ENCODE measurements at places on chromosomes 7 and 10.

DNA sequence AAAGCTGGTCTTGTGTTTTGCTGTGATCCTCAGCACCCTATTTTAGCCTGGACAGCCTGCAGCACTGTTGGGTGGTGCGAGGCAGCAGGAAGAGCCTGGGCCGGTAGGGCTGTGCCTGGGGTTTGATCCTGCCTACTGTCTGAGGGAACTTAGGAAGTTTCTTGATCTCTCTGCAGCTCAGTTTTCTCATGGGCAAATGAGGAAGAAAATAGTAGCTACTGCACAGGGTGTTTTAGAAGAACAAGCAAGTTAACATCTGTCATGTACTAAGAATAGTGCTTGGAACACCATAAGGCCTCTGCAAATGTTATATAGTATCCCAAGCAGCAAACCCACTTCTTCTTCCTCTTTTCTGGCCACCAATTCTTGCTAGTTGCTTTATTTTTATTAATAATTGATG lies 12.0 kb upstream of the AGR2 start:
- no peak for DNase-seq

DNA sequence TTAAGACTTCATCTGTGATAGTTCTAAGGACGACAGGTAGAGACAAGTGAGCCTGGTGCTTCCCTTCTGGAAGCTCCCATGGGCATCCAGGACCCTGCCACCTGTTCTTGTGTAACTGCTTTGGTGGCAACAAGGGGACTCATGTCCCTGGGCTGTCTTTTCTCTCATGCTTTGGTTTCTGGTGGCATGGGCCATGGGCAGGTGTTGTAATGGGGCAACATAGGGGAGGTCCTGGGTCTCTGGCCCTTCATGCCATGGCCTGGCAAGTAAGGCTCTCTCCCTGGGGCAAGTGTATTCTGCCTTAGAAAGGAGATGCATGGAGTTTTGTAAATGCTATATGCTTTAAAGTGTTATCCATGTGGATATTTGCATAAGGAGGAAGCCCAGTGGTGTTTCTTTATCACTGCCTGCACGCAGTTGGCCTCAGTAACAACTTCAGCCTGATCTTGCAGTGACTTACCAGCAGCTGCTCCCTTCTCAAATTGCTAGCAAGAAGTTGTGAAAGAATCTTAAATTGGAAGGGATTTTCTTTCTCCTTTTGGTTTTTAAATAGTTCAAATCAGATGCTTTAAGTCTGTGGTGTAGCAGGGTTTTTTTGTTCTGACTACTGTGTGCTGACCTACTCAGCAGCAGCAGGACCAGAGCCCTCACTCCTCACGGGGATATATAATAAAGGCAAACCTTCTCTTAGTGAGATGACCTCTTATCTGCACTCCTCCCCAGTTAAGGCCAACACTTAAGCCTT lies 39.9 kb downstream of the OGDH start:
- no peak for DNase-seq

- DNase-seq: no peak
Measured at GRCh38 chr7:50085344-50085743, 7.7 kb downstream of the ZPBP start.

DNA sequence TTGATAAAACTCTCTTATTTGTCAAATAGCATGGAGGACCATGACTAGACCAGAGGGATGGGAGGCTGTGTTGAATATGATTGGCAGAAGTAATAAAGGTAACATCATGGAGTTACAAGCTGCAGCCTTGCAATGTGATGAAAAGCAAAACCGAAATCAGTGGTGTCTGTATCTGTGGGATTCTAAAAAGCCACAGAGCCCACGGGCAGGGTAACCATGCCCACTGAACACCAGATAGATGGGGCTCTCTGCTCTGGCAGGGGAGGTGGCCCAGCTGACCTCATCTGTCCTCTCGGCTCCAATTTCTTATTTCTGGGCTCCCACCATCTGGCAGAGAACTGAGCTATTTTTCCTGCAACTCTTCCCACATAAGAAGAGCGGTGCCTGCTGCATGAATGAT lies 1072.2 kb downstream of the GATA3 start:
- no peak for DNase-seq

GRCh38 chr10:60362461-60362860 lies 27.2 kb downstream of the ANK3 start:
- no peak for DNase-seq

DNA sequence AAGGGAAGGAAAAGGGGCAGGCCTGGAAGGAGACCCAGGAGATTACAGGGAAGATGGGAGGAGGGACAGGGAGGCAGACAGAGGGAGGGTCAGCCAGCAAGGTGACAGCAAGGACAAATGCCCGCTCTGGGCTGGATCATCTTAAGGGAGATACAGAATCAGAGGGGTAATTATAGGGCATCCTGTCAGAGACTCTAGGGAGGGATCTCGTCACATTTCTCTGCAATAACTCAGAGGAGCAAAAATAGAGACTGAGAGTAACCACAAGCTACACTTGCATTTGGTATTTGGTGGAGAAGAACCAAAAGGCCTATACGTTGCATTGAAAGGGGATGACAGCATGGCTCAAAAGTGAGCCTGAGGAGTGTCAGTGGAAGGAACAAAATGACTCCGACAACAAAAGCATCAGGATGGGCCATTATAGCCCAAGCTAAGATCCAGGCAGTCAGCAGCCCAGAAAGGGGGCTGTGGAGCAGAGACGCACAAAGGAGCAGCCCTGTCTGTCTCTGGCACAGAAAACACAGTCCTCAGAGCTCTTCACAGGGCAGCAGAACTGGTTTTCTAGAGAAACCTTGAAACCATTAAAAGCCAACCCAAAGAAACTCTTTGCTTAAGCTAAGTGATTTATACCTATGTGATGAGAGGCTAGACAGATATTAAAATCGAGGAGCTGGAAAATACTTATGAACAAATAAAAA lies 430.2 kb upstream of the VSTM2A start:
- DNase-seq: no peak

GRCh38 chr7:1692515-1693418 lies 22.7 kb downstream of the ELFN1 start:
- DNase-seq: no peak

GRCh38 chr7:133434246-133434865 lies 181.5 kb downstream of the EXOC4 start:
- no peak for DNase-seq

GRCh38 chr7:140689199-140690152 lies 7.0 kb upstream of the NDUFB2 start:
- DNase-seq: no peak

- no peak for DNase-seq
Measured at GRCh38 chr10:122421742-122422141, 32.7 kb upstream of the ARMS2 start.

- no peak for DNase-seq
Measured at GRCh38 chr10:19845503-19846368, 29.5 kb downstream of the PLXDC2 start.

DNA sequence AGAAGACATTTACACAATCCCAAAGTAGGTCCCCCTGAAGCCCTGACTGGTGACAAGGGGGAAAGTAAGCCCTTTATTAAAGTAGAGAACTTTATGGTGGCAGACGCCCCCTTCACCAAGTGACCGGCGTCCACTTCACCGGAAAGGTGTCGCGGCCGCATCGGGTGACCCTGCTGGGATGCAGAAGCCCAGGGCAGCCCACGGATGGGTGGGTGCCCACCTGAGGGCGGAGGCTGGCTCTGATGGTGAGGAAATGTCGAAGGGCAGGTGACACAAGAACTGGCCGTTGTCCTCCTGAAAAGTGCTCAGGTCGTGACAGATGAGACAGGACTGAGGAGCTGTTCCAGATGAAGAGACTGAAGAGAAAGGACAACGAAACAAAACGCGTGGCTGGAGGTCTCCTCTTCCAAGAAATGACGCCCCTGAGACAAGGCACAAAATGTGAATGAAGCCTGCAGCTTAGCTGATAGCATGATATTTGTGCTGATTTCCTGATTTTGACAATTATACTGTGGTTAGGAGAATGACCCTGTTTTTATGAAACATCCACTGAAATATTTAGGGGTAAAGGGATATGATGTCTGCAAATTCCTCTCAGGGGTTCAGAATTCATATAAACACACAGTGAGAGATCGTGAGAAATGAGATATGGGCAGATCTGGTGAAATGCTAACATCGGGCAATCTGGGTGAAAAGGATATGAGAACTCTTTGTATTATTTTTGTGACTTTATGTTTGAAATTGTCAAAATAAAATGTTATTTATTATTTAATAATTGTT lies 123.9 kb downstream of the PRKAG2 start:
- no peak for DNase-seq

GRCh38 chr7:141956084-141956483 lies 9.3 kb upstream of the CLEC5A start:
- no peak for DNase-seq

GRCh38 chr7:22610951-22611757 lies 111.2 kb upstream of the STEAP1B start:
- no peak for DNase-seq

DNA sequence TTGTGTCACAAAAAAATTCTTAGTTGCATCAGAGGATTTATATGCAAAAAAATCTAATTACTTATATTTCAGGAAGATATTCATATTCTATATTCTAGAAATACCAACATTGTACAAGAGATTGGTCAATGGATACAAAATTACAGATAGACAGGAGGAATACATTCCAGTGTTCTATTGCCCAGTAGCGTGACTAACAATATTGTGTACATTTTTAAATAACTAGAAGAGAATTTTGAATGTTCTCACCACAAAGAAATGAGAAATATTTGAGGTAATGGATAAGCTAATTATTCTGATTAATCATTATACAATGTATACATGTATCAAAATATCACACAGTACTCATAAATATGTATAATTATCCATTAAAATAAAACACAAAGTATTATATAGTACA lies 253.3 kb downstream of the IPMK start:
- no peak for DNase-seq

GRCh38 chr7:157485361-157485831 lies 148.6 kb downstream of the DNAJB6 start:
- no peak for DNase-seq

DNA sequence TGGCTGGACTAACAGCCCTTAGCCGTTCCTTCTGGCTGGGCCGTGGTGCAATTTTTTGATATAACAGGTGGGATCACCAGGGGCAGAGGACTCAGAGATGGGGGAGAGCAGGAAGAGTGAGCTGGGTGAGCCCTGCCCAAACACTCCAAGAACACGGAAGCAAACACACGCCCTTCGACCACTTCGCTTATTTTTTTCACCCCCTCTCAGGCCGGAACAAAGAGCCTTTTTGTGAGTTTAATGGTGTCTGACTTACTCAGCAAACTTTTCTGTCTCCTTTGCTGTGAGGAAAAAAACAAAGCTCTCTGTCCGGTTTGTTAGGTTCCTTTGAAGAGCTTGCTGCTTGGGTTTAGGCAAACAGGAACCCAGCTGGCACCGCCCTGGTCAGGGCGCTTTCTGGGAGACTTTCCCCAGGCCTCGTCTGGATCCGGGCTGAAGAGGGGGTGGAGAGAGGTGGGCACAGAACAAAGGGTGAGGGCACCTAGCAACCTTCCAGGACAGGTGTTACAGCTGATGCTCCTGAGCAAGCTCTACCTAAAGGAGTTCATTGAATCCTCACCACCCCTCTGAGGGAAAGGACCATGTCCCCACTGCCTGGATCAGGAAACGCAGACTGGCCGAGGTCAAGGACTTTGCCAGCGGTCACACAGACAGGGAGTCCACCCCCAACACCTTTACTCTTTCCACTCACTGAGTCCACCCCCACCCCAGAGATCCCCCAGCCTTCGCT lies 23.3 kb downstream of the CALML3 start:
- peak; percentile 58 for DNase-seq

- no peak for DNase-seq
Measured at GRCh38 chr7:29929018-29929807, 60.4 kb downstream of the SCRN1 start.

DNA sequence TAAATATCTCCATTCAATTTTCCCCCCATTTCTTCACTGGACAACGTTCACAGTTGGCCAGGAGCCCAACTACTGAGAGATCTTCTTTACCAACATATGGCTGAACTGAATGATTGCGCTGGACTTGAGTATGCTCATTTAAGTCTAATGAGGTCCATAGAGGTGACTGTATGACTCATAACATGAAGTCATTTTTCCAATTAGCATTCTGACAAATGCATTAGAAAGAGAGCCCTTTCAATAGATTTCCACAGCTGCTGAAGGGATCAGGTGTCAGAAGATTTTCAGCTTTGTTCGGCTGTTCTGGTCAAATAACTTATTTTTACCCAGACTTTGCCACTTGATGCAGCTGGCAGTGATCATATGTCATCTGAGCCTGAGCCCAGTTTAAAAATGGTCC lies 438.0 kb downstream of the ETV1 start:
- DNase-seq: peak; percentile 7

GRCh38 chr10:78844960-78845607 lies 223.7 kb upstream of the ZMIZ1 start:
- no peak for DNase-seq
